Left cardiac atrium (tissue), 4 donors: ENCODE measurements at places on chromosomes 16 and 17. TPM values are rescaled to one million over a fixed set of nuclear protein-coding genes. Genes with fewer than 3 reads are reported as not detected.

DNA sequence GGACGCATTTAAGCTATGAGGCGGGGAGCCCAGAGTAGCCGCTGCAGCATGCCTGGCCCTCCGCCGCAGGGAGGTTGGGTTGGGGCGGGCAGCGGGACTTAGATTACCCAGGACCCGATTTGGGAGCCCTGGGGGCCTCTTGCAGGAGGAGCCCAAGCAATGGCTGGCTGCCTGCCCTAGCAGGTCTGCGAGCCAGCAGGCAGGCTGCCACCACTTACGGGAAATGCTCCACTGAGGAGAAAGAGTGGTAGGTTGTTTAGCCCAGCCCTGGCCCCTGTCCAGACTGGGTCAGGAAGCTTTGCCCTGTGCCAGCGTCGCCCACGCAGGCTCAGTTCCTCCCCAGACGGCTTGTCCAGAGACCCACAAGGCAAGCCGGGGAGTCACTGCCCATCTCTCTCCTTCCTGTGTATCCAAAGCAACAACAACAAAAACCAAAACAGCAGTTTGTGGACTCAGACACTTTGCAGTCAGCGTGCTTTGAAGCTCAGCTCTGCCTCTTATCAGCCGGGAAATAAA, 10.3 kb upstream of the TVP23A start:
- DNase-seq, result peak; percentile 97

DNA sequence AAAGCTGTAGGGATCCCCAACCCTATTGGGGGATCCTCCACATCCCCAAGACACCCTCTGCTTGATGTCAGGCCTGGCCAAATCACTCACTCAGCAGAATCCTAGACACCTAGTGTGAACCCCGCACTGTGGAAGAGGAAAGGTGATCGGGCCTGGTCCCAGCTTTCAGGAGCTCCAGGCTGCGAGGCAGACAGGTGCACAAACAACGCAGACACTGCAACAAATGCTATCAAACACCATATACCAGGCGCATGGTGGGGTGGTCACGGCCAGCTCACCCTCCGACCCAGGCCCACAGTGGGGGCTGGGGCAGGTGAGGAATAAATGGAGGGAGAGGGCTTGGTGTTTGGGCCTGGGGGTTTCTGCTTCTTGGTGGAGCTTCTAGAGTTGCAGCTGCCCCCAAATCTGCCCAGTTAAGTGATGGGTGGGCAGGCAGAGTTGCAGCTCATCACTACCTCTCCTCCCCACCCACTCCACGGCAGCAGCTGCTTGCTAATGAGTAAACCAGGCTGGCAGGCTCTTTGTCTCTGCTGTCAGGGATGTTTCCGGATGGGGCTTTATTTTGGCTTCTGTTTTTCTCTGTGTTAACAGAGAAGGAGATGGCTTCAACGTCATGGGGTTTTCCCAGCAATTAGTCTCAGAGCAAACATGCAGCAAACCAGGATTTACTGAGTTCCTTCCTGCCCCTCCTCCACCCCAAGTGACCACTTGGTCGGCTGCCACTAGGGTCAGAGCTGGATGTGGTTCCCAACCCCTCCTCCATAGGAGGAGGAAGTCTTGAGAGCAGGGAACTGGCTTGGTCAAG, 46.6 kb downstream of the PECAM1 start:
- peak; percentile 84 for DNase-seq

GRCh38 chr16:79013930-79014660, 586.4 kb downstream of the MAF start:
- DNase-seq, result no peak

DNA sequence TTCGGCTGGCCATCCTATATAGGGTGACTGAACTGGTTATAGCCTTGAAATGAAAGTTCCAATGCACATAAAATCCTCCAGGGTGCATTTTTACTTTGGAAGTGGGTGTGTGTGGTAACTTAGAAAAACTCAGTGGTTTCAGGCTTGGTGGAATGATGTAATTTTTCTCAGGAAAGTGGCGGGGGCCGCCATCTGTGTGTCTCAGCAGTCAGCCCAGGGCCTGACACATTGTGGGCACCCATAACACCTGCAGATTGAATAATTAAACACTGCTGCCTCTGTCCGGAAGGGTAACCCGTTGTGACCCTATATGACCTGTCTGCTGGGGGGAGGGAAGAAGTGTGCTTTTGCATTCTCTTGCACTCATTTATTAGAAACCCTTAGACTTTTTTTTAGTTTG, 2.2 kb upstream of the PDP2 start:
- no peak for DNase-seq

- no peak for DNase-seq
Observed at GRCh38 chr16:23082161-23082788, 67.0 kb downstream of the USP31 start.

DNA sequence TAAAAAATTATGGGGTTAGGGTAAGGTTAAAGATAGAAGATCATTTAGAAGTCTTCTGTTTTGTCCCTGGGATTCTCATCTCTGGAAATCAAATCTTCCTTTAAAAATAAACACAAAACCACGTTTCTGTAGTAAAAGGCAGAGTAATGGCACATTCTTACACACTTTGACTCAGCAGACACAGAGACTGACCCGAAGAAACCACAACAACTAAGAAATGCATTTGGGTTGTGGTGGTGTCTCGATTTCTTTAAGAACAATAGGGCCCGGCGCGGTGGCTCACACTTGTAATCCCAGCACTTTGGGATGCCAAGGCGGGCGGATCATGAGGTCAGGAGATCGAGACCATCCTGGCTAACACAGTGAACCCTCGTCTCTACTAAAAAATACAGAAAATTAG, 54.9 kb upstream of the MYH10 start:
- DNase-seq, result no peak

DNA sequence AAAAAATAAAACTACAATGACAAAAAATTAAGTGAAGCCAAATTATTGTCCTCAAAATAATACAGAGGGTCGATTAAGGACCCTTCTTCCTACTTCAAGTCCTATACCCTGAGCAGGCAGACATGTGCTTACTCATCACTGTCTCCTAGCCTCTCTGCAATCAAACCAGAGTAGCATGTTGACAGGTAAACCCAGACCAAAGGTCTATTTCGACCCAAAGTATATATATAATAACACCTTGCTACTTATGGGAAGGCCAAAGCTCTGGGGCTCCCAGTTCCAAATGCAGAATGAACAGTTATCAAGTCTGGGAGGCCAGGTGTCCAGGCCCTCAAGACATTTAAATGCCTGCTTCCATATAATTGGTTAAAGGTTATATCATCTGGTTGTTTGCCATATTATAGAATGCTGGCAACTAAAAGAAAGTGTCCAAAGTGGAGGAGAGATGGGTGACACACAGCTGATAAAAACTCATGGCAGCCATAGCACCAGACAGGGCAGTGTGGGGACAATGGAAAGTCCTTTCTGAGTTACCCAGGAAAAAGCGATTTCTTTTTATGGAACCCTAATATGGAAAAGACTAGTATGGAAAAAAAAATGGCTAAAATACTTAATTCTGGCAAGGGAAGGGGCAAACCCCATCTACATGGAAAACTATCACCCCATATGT, 53.6 kb downstream of the N4BP1 start:
- no peak for DNase-seq

DNA sequence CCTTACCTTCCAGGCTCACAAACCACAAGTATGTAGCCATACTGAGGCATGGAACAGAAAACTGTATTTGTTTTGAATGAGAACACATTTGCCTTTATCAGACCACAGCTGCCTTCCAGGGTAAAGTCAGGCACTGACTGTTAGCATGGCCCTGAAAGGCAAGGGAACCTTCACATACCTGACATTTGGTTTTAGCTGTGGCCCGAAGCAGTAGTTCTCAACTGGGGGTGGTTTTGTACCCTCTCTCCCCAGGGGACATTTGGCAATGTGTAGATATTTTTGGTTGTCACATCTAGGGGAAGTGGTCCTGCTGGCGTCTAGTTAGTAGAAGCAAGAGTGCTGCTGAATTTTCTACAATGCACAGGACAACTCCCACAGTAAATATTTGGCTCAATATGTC, 9.2 kb downstream of the HERPUD1 start:
- DNase-seq, result no peak

GRCh38 chr17:70159980-70160379, 9.4 kb upstream of the KCNJ2 start:
- no peak for DNase-seq

- peak; percentile 45 for DNase-seq
Observed at GRCh38 chr17:39239640-39240314, 14.0 kb upstream of the STAC2 start.

DNA sequence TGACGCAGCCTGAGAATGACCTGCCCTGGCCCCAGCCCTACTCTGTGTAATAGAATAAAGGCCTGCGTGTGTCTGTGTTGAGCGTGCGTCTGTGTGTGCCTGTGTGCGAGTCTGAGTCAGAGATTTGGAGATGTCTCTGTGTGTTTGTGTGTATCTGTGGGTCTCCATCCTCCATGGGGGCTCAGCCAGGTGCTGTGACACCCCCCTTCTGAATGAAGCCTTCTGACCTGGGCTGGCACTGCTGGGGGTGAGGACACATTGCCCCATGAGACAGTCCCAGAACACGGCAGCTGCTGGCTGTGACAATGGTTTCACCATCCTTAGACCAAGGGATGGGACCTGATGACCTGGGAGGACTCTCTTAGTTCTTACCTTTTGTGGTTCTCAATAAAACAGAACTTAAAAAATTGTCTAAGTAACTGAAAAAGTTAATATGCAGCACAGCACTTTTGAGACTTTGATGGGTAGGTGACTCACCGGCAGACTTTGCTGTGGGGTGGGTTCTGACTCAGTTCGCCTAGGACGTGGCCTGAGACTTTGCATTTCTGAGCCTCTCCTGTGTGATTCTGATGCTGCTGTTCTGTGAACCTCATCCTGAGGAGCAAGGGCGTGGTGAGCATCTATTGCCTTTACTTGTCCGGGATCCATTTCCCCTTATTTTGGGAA, 5.7 kb downstream of the LAT start:
- DNase-seq, result no peak

- DNase-seq, result no peak
Observed at GRCh38 chr17:64535357-64535756, 28.6 kb downstream of the CEP95 start.

DNA sequence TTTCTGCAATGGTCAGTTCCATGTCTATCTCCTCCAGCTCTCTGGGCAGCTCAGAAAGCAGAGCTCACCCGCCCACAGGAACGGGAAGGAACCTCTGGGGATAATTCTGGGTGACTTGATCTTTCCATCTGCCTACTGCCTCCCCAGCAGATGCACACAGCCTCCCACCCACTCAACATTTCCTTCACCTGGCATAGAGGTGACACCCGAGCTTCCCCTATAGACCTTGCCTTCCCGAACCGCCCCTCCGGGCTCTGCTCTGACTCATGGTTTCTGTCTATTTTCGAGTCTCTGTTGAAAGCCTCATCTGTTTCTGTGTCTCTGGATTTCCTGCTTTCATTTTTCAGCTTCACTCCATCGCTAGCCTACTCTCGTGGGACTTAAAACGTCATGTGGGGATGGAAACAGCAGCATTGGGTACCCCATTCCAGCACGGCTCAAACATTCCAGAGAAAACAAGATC, 11.4 kb downstream of the GGA3 start:
- no peak for DNase-seq

DNA sequence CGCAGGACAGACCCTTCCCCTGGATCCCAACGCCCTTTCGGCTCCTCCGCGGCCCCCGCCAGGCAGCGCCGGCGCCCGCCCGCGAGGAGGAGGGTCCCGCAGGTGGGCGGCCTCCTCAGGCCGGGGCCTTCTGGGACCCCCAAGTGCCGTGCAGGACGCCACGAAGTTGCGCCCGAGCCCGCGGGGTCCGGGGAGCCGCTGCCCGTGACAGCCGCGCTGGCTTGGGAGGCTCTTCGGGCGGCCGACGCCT, 504 bp downstream of the ERN1 start:
- DNase-seq, result no peak

GRCh38 chr16:87681981-87682570, 79.8 kb downstream of the JPH3 start:
- no peak for DNase-seq

GRCh38 chr16:22924492-22924891, 110.5 kb downstream of the HS3ST2 start:
- DNase-seq, result no peak

DNA sequence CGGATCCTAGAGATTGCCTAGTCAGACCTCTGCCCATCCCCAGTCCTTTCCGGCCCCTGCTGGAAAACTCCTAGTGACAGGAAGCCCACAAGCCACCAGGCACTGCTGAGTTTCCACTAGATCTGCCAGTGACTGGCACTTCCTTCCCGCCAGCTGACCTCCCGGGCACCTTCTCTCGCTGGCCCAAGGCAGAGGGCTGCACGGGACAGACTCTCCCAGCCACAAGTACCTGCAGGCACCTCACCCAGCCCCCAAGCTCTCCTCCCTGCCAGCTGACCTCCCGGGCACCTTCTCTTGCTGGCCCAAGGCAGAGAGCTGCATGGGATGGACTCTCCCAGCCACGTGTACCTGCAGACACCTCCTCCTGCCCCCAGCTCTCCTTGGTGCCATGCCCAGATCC, 66.3 kb upstream of the DOC2B start:
- peak; percentile 24 for DNase-seq

GRCh38 chr17:35129154-35129972, 7.9 kb downstream of the FNDC8 start:
- no peak for DNase-seq

GRCh38 chr16:4021916-4022315, 94.3 kb downstream of the ADCY9 start:
- no peak for DNase-seq

DNA sequence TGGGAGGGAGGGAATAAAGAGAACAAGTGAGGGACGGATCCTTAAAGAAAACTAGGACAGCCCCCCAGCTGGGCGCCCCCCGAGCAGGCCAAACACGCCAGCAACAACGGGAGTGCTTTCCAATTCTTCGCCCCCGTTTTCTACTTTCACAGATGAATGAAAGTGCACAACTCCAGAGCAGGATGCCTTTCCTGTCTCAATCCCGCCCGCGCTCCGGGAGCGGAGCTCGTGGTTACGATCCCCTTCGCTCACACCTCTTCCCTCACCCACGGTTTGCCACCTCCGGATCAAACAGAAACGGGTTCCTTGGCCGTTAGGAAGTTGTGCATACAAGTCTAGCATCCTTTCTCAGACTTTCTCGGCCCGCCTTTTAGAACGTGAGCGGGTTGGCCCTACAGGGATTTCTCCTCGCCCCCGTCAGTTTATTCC, 680 bp downstream of the SKA2 start:
- DNase-seq, result peak; percentile 39

- DNase-seq, result no peak
Observed at GRCh38 chr17:77147357-77147801, 6.6 kb downstream of the SEC14L1 start.

DNA sequence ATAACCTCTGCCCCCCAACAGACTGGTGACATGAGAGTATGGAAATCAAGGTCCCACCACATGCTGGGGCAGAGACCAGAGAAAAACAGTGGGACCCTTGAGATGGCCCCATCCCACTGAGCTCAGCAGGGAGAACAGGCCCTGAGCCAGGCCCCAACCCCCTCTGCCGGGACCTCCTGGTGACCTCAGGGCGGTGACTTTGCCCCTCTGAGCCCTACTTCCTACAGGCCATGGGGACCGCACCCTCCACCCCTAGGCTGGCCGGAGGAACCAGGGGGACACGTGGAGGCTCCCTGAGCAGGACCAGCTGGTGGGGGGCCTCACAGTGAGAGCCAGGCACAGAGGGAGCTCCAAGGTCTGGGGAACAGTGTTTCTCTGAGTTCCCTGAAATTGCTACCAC, 13.8 kb upstream of the SRRM2 start:
- DNase-seq, result no peak

SRL gene
- 302 TPM for total RNA-seq

CMTM3 gene
- total RNA-seq, result 18.1 TPM

SLFN14 gene
- total RNA-seq, result not detected

XYLT2 gene
- total RNA-seq, result 17.3 TPM

CACNB1 gene
- 5.8 TPM for total RNA-seq

AIPL1 gene
- total RNA-seq, result not detected

COL1A1 gene
- 151 TPM for total RNA-seq

MARCHF10 gene
- total RNA-seq, result not detected

SDK2 gene
- 0.94 TPM for total RNA-seq

FBXO39 gene
- total RNA-seq, result 0.12 TPM

VAT1L gene
- total RNA-seq, result 14.3 TPM

ZG16B gene
- 0.27 TPM for total RNA-seq
